CD14-positive monocyte (primary cell): ENCODE measurements at places on chromosomes 7 and 10.

- H3K4me3 ChIP-seq: peak overlapping the region; percentile 7
- peaks cover 34% of the 10 kb centered on the region for H3K36me3 ChIP-seq
- H3K4me1 ChIP-seq: peaks cover 55% of the 10 kb centered on the region
- DNase-seq: peak; percentile 87
- no peaks in the 10 kb centered on the region for H3K27me3 ChIP-seq
- no peak overlapping the region for H3K27ac ChIP-seq
Observed at GRCh38 chr7:29130096-29130495, 16.2 kb downstream of the CPVL start.

DNA sequence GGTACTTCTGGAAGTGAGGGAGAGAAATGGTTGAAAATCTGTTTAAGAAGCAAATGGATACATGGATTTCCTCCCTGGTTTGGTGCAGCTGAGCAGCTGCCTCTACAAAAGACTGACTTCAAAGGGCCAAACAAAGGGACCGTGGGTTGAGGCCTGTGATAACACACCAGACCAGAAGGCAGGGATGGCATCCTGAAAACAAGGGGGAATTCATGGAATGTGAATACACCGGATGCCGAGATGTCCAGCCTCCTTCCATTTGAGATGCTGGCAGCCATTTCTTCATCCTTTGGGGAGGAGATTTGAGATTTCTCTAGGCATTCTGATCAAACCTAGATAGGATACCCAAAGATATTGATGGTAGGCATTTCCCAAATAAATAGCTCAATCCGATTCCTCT is 36.9 kb downstream of the TAF3 start:
- H3K4me3 ChIP-seq: no peak overlapping the region
- H3K4me1 ChIP-seq: no peaks in the 10 kb centered on the region

GRCh38 chr7:143015084-143015483 is 11.8 kb downstream of the OR9A2 start:
- H3K27me3 ChIP-seq: no peaks in the 10 kb centered on the region
- H3K27ac ChIP-seq: no peak overlapping the region
- no peaks in the 10 kb centered on the region for H3K36me3 ChIP-seq
- DNase-seq: no peak
- no peak overlapping the region for H3K4me3 ChIP-seq
- no peaks in the 10 kb centered on the region for H3K4me1 ChIP-seq

- H3K36me3 ChIP-seq: no peaks in the 10 kb centered on the region
- H3K4me1 ChIP-seq: no peaks in the 10 kb centered on the region
- H3K27me3 ChIP-seq: no peaks in the 10 kb centered on the region
- no peak for DNase-seq
Observed at GRCh38 chr10:112507046-112507445, 60.0 kb downstream of the VTI1A start.

DNA sequence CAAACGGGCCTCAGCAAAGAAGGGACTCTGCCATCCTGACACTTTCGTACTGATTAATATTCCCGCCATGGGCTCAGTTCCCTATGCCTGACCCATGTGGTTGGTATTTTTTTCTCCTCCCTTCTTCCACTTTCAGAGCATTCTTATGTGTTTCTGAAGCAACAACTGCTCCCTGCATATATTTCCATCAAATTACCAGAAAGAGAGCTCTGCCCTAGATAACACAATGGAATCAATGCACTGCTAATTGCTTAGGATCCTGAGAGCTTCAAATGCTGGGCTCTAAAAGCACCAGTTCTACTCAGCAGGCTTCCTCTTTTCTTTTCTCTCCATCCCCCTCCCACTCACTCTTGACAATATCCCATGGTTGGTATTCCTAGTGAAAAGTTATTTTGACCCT is 5.3 kb downstream of the TECTB start:
- no peak for DNase-seq
- no peaks in the 10 kb centered on the region for H3K36me3 ChIP-seq

GRCh38 chr7:18798088-18798906 is 302.7 kb downstream of the HDAC9 start:
- no peaks in the 10 kb centered on the region for H3K4me1 ChIP-seq
- no peak for DNase-seq
- H3K36me3 ChIP-seq: no peaks in the 10 kb centered on the region
- no peak overlapping the region for H3K4me3 ChIP-seq
- no peaks in the 10 kb centered on the region for H3K27me3 ChIP-seq

DNA sequence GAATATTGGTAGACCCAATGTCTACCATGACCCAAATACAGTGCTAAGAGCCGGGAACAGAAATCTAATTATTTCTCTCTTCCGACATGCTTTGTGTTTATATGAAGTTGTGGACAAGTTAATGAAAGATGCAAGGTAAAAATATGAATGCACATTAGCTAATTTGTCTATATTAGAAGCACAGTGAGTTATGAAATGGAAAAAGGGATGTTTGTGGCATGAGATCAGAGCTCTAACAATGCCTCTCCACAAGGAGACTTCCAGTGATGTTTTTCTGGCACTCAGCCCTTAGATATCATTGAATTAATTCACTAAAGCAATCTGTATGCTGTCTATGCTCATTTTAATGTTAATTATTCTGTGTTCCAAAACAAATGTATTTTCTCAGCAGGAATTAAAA is 897.2 kb downstream of the CNTNAP2 start:
- no peak for DNase-seq
- H3K27me3 ChIP-seq: no peaks in the 10 kb centered on the region
- H3K4me1 ChIP-seq: no peaks in the 10 kb centered on the region
- H3K36me3 ChIP-seq: no peaks in the 10 kb centered on the region
- no peak overlapping the region for H3K27ac ChIP-seq
- no peak overlapping the region for H3K4me3 ChIP-seq

DNA sequence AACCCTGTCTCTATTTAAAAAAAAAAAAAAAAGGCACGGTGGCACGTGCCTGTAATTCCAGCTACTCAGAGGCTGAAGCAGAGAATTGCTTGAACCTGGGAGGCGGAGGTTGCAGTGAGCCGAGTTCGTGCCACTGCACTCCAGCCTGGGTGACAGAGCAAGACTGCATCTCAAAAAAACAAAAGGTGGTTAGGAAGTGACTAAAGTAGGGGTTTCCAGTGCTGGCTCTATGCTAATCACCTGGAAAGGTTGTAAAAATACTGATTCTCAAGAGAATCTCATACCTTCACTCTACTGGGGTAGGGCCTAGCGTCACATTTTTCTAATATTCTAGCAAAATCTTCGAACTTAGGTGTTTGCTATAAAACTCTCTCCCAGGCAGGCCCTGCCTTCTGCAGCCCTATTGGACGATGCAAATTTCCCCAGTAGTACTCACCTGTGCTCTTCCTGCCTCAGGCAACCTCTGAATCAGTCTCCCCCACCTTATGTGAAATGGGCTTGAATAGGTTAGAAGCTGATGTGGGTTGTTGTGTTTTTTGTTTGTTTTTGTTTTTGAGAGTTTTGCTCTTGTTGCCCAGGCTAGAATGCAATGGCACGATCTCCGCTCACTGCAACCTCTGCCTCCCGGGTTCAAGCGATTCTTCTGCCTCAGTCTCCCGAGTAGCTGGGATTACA is 3.5 kb downstream of the ZP3 start:
- no peak overlapping the region for H3K4me3 ChIP-seq
- no peak for DNase-seq
- no peaks in the 10 kb centered on the region for H3K36me3 ChIP-seq
- no peaks in the 10 kb centered on the region for H3K27me3 ChIP-seq
- H3K27ac ChIP-seq: no peak overlapping the region
- H3K4me1 ChIP-seq: peaks cover 10% of the 10 kb centered on the region

DNA sequence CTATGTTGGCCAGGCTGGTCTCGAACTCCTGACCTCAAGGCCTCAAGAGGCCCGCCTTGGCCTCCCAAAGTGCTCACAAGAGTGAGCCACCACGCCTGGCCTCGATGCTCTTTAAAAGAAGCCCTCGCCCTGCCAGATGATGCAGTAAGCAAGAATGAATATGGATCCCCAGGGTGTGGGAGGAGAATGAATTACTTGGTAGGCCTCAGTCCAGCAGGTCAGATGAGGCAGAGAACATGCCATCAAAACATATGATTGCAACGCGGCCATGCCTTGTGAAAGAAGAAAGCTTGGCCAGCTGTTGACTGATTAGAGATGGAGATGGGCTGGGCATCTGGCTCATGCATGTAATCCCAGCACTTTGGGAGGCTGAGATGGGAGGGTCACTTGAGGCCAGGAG is 68.7 kb downstream of the CAMK1D start:
- no peak overlapping the region for H3K4me3 ChIP-seq
- H3K27ac ChIP-seq: no peak overlapping the region
- no peaks in the 10 kb centered on the region for H3K4me1 ChIP-seq
- DNase-seq: no peak
- no peaks in the 10 kb centered on the region for H3K36me3 ChIP-seq

DNA sequence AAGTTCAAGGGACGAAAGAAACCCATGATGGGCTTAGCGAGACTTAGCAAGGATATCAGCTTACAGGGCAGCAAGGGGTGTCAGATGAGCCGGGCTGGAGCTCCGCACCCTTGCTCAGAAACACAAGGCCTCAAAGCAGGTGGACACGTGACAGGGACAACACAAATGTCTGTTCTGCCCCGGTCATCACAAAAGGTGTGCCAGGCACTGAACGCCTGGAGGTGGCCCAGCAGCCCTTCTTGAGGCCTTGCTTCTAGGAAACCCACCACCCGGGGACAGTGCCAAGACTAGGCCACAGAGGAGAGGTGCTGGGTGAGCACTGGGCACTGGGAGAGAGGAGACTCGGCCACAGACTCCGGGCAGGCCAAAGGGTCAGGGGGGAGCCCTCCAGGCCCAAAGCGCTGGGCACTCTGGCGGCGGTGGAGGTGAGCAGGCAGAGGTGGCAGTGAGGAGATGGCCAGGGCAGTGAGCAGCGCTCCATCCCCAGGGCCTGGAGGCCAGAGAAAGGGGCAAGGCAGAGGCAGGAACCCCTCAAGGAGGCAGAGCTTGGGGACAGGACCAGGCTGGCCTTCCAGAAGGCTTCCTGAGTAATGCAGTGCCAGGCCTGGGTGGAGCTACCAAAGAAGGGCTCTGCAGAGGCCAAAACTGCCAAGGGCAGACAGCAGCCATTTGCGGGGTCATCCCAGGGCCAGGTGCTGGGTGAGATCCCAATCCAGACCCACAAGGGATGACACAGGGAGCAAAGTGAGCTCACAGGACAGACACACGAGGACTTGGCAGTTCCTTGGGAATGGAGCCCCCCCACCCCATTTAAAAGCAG is 22.7 kb downstream of the EBF3 start:
- no peaks in the 10 kb centered on the region for H3K27me3 ChIP-seq
- no peaks in the 10 kb centered on the region for H3K4me1 ChIP-seq
- no peak for DNase-seq
- H3K4me3 ChIP-seq: no peak overlapping the region
- H3K27ac ChIP-seq: no peak overlapping the region

DNA sequence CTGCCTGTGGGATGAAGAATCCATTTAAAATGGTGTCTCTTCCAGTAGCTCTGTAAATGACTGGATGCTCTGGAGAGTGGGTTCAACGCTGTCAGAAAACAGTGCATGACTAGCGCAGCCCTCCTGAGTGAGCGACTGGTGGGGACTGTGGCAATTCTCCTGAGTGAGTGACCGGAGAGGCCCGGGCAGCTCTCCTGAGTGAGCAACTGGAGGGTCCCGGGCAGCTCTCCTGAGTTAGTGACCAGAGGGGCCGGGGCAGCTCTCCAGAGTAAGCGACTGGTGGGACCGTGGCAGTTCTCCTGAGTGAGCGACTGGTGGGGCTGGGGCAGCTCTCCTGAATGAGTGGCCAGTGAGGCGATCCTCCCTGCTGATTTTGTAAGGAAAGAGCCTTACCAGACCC is 85.5 kb downstream of the WDR37 start:
- DNase-seq: no peak
- no peaks in the 10 kb centered on the region for H3K36me3 ChIP-seq
- no peaks in the 10 kb centered on the region for H3K4me1 ChIP-seq
- H3K27ac ChIP-seq: no peak overlapping the region

- no peak overlapping the region for H3K27ac ChIP-seq
- H3K27me3 ChIP-seq: peaks cover 16% of the 10 kb centered on the region
- H3K4me1 ChIP-seq: peaks cover 9% of the 10 kb centered on the region
- no peak overlapping the region for H3K4me3 ChIP-seq
- no peaks in the 10 kb centered on the region for H3K36me3 ChIP-seq
Observed at GRCh38 chr7:131194070-131194865, 133.4 kb upstream of the MKLN1 start.

DNA sequence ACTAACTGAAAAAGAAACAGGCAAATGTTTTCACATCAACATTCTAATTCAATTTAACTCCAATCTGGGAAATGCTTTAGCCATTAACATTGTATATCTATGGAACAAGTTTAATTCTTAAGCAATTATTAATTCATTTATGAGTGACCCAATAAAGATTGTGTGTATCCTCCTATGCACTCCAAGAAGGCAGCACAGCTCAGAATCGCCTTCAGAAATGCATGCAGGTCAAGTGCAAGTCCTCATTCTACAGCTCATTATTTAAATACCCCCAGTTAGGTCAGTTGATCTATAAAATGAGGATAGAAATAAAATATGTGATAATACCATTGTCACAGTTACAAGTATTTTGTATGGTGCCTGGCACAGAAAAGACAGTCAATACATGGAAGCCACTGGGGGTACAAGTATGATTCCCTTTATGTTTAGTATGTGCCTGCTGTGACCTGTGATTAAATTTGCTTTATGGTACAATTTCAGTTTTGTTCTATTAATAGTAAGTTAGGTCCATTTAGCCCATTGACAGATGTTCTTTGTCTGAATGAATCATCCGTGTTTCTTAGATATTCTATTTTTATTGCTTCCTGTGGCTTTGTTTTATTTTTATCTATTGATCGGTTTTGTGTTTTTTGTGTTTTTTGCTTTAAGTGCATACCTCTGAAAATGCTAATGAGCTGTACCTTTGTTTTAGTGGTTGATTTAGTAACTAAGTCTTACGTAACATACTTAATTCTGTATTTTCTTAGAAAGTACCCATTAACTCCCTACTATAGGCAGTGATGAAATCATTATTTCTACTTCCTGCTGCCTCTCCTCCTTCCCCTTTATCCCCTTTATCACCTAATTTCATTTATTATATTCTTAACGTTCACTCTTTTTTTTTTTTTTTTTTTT is 42.8 kb downstream of the CPXM2 start:
- DNase-seq: no peak
- no peaks in the 10 kb centered on the region for H3K27me3 ChIP-seq
- no peaks in the 10 kb centered on the region for H3K36me3 ChIP-seq
- H3K4me3 ChIP-seq: no peak overlapping the region
- H3K4me1 ChIP-seq: no peaks in the 10 kb centered on the region
- no peak overlapping the region for H3K27ac ChIP-seq

GRCh38 chr10:122458693-122459092 is 2.7 kb upstream of the HTRA1 start:
- no peak for DNase-seq
- H3K4me3 ChIP-seq: no peak overlapping the region
- H3K27ac ChIP-seq: no peak overlapping the region
- H3K4me1 ChIP-seq: peaks cover 25% of the 10 kb centered on the region
- peaks cover 77% of the 10 kb centered on the region for H3K27me3 ChIP-seq

GRCh38 chr7:27172823-27173510 is 1.2 kb downstream of the HOXA10 start:
- H3K27ac ChIP-seq: no peak overlapping the region
- peak overlapping the region; percentile 39 for H3K4me3 ChIP-seq
- H3K27me3 ChIP-seq: peaks cover 65% of the 10 kb centered on the region
- no peak for DNase-seq
- peaks cover 44% of the 10 kb centered on the region for H3K4me1 ChIP-seq

GRCh38 chr10:80382989-80383388 is 25.4 kb upstream of the PRXL2A start:
- peaks cover 5% of the 10 kb centered on the region for H3K4me1 ChIP-seq
- H3K36me3 ChIP-seq: no peaks in the 10 kb centered on the region
- no peak overlapping the region for H3K27ac ChIP-seq

GRCh38 chr7:39594988-39595620 is 28.3 kb upstream of the RALA start:
- H3K4me3 ChIP-seq: no peak overlapping the region
- no peak overlapping the region for H3K27ac ChIP-seq
- no peaks in the 10 kb centered on the region for H3K36me3 ChIP-seq
- no peak for DNase-seq
- no peaks in the 10 kb centered on the region for H3K27me3 ChIP-seq
- H3K4me1 ChIP-seq: peaks cover 1% of the 10 kb centered on the region
